Activated CD4-positive, alpha-beta T cell treated with anti-CD3 and anti-CD28 coated beads, Interleukin-2, amount 10 ng/mL, durations not matched to agents 7 days and 5 days (primary cell): ENCODE measurements at places on chromosomes 3 and 15. TPM values are rescaled to one million over a fixed set of nuclear protein-coding genes. Genes with fewer than 3 reads are reported as not detected.
A peak's percentile ranks its signal among the peaks of the same experiment; 100 is the strongest.

DNA sequence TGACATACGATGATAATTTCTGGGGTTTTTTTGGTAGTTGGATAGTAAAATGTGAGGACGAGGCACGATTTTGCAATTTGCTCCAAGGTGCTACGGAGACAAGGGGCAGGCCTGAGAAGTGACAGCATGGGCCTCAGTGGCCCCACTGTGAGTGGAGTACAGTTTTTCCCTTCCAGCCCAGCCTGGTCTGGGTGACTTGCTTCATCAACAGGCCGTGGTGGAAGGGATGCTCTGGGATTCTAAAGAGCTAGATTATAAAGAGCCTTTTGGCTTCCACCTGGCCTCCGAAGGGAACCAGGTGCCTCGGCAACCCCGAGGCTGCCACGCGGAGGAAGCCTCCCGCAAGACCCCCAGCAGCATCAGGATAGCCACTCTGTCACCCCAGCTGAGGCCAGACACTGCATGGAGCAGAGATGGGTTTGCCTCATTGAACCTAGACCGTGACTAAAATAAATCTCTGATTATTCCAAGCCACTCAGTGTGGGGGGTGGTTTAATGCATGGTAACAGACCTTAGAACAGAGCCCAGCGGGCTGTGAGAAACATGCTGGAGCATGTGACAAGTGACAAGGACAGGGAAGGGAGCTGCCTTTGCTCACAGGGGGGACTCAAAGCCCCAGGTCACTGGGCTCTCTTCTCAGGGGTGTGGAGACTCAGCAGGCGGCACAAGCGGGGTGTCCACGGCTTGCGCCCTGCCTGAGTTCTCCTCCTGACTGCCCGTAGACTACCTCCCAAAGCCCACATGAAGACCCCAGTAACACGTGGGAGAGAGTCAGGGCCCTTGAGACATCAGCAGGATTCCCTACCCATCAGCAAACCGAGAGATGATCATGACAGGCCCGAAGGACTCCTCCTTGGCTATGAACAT is 22.6 kb upstream of the SLC41A3 start:
- no peak overlapping the region for H3K4me3 ChIP-seq
- no peak overlapping the region for H3K27ac ChIP-seq
- H3K36me3 ChIP-seq = no peaks in the 10 kb centered on the region
- H3K4me1 ChIP-seq = no peaks in the 10 kb centered on the region
- no peaks in the 10 kb centered on the region for H3K27me3 ChIP-seq
- no peak for DNase-seq

Gene OR4M2
- total RNA-seq = not detected

DNA sequence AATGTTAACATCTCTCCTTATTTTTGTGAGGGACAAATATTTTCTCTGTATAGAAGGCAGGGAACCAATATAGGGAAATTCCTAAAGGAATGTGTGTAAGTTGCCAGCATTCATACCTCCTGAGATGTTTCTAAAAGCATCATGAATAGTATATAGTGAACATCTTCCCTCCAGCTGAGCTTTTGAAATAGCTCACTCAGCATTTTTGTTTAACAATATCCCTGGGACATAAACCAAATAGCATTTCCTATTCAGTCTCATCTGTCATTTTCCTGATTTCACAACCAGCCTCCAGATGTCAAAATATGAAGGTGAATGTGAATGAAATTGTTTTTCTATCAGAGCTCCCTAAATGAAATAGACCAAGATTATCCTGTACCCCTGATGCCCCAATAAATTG is 137.2 kb downstream of the PPM1L start:
- no peak overlapping the region for H3K27ac ChIP-seq
- H3K36me3 ChIP-seq = no peaks in the 10 kb centered on the region
- no peaks in the 10 kb centered on the region for H3K27me3 ChIP-seq
- H3K4me1 ChIP-seq = no peaks in the 10 kb centered on the region

Gene COL7A1
- 0.52 TPM for total RNA-seq

GRCh38 chr3:50642382-50642781 is 25.4 kb downstream of the MAPKAPK3 start:
- H3K4me3 ChIP-seq = no peak overlapping the region
- H3K36me3 ChIP-seq = peaks cover 35% of the 10 kb centered on the region
- no peaks in the 10 kb centered on the region for H3K27me3 ChIP-seq
- H3K27ac ChIP-seq = no peak overlapping the region
- DNase-seq = no peak

DNA sequence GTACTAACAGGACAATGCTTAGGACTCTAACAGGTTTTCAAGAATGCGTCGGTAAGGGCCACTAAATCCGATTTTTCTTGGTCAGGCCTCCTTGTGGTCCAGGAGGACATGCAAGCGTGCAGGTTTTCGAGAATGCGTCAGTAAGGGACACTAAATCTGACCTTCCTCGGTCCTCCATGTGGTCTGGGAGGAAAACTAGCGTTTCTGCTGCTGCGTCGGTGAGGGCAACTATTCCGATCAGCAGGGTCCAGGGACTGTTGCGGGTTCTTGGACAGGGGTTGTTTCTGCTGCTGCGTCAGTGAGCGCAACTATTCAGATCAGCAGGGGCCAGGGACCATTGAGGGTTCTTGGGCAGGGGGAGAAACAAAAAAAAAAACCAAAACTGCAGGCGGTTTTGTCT is 7.8 kb upstream of the UBP1 start:
- H3K4me3 ChIP-seq = no peak overlapping the region
- no peaks in the 10 kb centered on the region for H3K27me3 ChIP-seq
- peaks cover 9% of the 10 kb centered on the region for H3K4me1 ChIP-seq
- H3K36me3 ChIP-seq = peaks cover 4% of the 10 kb centered on the region
- DNase-seq = no peak

DNA sequence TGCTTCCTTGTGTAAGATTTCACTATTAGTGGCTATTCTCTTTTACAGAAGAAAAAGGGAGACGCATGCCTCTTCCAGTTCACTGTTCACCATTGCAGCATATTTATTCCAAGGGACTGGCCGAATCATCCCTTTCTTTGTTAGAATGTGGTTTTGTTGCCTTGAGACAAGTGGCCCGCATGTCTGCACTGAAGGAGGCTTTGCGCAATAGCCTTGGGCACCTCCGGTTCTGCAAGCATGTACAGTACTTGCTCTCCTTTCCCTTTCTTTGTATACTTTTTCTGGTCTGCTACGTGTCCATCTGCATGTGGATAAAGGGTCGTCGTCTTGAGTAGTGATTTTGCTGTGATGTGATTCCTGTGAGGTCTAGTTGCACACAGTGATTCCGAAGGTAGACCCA is 43.0 kb downstream of the FLNB start:
- H3K27ac ChIP-seq = no peak overlapping the region
- H3K4me3 ChIP-seq = no peak overlapping the region
- H3K36me3 ChIP-seq = no peaks in the 10 kb centered on the region
- peaks cover 7% of the 10 kb centered on the region for H3K4me1 ChIP-seq

Gene GOLGA8T
- total RNA-seq = not detected

GRCh38 chr15:70271422-70272088 is 173.8 kb upstream of the TLE3 start:
- H3K4me1 ChIP-seq = peaks cover 8% of the 10 kb centered on the region
- no peak overlapping the region for H3K27ac ChIP-seq
- no peak overlapping the region for H3K4me3 ChIP-seq
- peaks cover 24% of the 10 kb centered on the region for H3K27me3 ChIP-seq

GRCh38 chr15:35066094-35066493 is 19.0 kb downstream of the NANOGP8 start:
- no peak for DNase-seq
- no peak overlapping the region for H3K27ac ChIP-seq
- no peak overlapping the region for H3K4me3 ChIP-seq

Gene FMN1
- 0.12 TPM for total RNA-seq

Gene FSD2
- not detected for total RNA-seq

Gene CHL1
- not detected for total RNA-seq

GRCh38 chr15:55627730-55628368 is 39.7 kb upstream of the PYGO1 start:
- H3K27me3 ChIP-seq = peaks cover 4% of the 10 kb centered on the region
- no peaks in the 10 kb centered on the region for H3K36me3 ChIP-seq
- H3K27ac ChIP-seq = no peak overlapping the region
- H3K4me1 ChIP-seq = no peaks in the 10 kb centered on the region
- no peak overlapping the region for H3K4me3 ChIP-seq
- DNase-seq = no peak

- no peaks in the 10 kb centered on the region for H3K4me1 ChIP-seq
- H3K27me3 ChIP-seq = peaks cover 2% of the 10 kb centered on the region
- no peak overlapping the region for H3K27ac ChIP-seq
- H3K36me3 ChIP-seq = no peaks in the 10 kb centered on the region
Observed at GRCh38 chr3:18237251-18238005, 187.7 kb downstream of the SATB1 start.

DNA sequence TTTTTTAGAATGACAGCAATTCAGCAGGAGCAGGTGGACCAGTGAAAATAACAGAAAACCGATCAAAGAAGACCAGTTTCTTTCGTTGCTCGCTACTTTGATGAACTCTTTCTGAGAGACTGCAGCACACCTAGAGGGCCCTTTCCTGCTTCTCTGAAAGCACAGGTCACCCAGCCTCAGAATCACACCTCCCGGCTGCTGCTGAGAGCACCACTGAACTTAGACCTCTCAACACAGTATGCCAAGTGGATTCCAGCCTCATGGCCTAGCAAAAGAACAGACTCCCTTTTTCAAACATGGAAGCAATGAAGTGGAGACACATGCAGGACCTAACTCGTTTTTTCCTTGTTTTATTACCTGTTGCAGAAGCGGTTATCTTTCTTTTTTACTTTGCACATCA is 13.9 kb upstream of the APH1B start:
- peaks cover 3% of the 10 kb centered on the region for H3K4me1 ChIP-seq
- peaks cover 57% of the 10 kb centered on the region for H3K36me3 ChIP-seq
- no peak overlapping the region for H3K4me3 ChIP-seq
- H3K27me3 ChIP-seq = no peaks in the 10 kb centered on the region
- no peak for DNase-seq
- no peak overlapping the region for H3K27ac ChIP-seq

- peaks cover 16% of the 10 kb centered on the region for H3K36me3 ChIP-seq
- DNase-seq = no peak
- H3K4me1 ChIP-seq = peaks cover 6% of the 10 kb centered on the region
- no peak overlapping the region for H3K4me3 ChIP-seq
- H3K27ac ChIP-seq = no peak overlapping the region
Observed at GRCh38 chr3:27462228-27462627, 22.0 kb downstream of the SLC4A7 start.

Gene FBXW12
- total RNA-seq = not detected

Gene PEX11A
- total RNA-seq = 1.7 TPM

- no peak for DNase-seq
- peaks cover 3% of the 10 kb centered on the region for H3K27me3 ChIP-seq
- H3K27ac ChIP-seq = no peak overlapping the region
Observed at GRCh38 chr3:38925351-38925750, 109.3 kb upstream of the SCN10A start.

Gene RHOV
- total RNA-seq = not detected

GRCh38 chr3:59527493-59527892 is 477.7 kb upstream of the CFAP20DC start:
- H3K36me3 ChIP-seq = peaks cover 6% of the 10 kb centered on the region
- H3K27ac ChIP-seq = no peak overlapping the region
- no peak overlapping the region for H3K4me3 ChIP-seq
- no peaks in the 10 kb centered on the region for H3K27me3 ChIP-seq
- H3K4me1 ChIP-seq = peaks cover 9% of the 10 kb centered on the region

- no peak overlapping the region for H3K27ac ChIP-seq
- DNase-seq = no peak
- peaks cover 85% of the 10 kb centered on the region for H3K4me1 ChIP-seq
- no peaks in the 10 kb centered on the region for H3K27me3 ChIP-seq
- peaks cover 32% of the 10 kb centered on the region for H3K36me3 ChIP-seq
Observed at GRCh38 chr3:20046556-20046955, 6.3 kb downstream of the KAT2B start.

GRCh38 chr15:58393241-58393662 is 38.5 kb upstream of the LIPC start:
- no peak overlapping the region for H3K4me3 ChIP-seq
- H3K4me1 ChIP-seq = no peaks in the 10 kb centered on the region
- peaks cover 5% of the 10 kb centered on the region for H3K27me3 ChIP-seq
- H3K27ac ChIP-seq = no peak overlapping the region

Gene IL17RE
- 1.5 TPM for total RNA-seq

Gene PATL2
- 20.5 TPM for total RNA-seq

Gene TRPM1
- not detected for total RNA-seq

Gene MCTP2
- total RNA-seq = 17.0 TPM

GRCh38 chr15:35134299-35134698 is 49.2 kb upstream of the NANOGP8 start:
- no peaks in the 10 kb centered on the region for H3K36me3 ChIP-seq
- no peaks in the 10 kb centered on the region for H3K27me3 ChIP-seq
- no peak overlapping the region for H3K4me3 ChIP-seq

DNA sequence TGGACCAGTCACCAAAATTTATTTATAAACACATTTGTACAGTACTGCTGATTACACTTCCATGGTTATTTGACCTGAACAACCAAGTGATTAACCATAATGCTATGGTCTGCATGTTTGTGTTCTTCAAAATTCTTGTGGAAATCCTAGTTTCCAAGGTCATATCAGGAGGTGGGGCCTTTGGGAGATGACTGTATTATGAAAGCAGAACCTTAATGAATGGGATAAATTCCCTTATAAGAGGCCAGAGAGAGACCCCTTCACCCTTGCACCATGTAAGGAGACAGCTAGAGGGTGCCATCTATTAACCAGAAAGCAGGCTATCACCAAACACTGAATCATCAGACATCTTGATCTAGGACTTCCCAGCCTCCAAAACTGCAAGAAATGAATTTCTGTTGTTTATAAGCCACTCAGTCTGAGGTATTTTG is 1.9 kb downstream of the SCAPER start:
- H3K4me1 ChIP-seq = peaks cover 38% of the 10 kb centered on the region
- H3K4me3 ChIP-seq = peak overlapping the region; percentile 90
- peak overlapping the region; percentile 73 for H3K27ac ChIP-seq
- peak; percentile 13 for DNase-seq
- H3K27me3 ChIP-seq = peaks cover 3% of the 10 kb centered on the region

Gene ARPP21
- total RNA-seq = not detected

DNA sequence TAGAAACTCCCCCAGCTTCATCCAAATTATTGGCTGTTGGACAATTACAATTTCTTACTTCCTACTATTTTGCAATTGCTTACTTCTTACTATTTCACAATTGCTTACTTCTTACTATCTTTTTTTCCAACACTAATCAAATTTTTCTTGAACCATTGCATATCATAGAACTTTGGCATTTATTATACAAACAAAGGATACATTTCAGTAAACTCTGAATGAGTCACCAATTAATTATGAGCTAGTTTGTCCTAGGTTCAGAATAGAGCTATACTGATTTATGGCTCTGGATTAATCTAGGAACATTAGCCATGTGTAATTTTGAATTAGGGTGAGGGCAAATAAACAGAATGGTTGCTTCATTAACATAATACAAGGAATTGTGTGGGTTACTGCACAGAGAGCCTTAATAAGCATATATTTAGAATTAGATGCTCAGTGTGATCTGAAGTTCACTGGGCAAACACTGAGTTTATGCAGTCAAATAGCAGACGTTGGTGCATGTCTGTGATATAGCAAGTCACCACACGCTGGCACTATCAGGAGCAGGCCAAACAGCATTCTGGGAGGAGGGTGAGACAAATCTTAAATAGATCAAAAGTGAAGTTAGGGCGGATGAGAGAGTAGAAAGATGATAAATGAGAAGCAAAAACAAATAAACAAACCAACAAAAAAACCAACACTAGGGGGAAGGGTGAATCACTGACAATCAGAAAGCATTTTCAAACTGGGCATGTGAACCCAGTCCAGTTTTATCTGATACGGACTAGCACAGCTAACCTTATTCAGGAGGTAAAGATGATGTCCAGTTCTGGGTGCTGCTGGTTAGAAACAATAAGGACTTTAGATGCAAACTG is 21.5 kb downstream of the GABRR3 start:
- no peak overlapping the region for H3K27ac ChIP-seq
- DNase-seq = no peak
- H3K4me1 ChIP-seq = peaks cover 11% of the 10 kb centered on the region
- no peak overlapping the region for H3K4me3 ChIP-seq

- H3K27ac ChIP-seq = peak overlapping the region; percentile 96
- H3K27me3 ChIP-seq = no peaks in the 10 kb centered on the region
- peak overlapping the region; percentile 93 for H3K4me3 ChIP-seq
- peaks cover 61% of the 10 kb centered on the region for H3K4me1 ChIP-seq
- peaks cover 31% of the 10 kb centered on the region for H3K36me3 ChIP-seq
Observed at GRCh38 chr15:84633311-84634227, 20.5 kb downstream of the WDR73 start.
